ENCODE measurements at places on chromosomes 16 and 17. TPM values are rescaled to one million over a fixed set of nuclear protein-coding genes. Genes with fewer than 3 reads are reported as not detected.

The CFAP119 gene
- not detected for total RNA-seq

GRCh38 chr17:35708951-35709350 lies 22.5 kb upstream of the RASL10B start:
- no peak for DNase-seq

The SEPTIN1 gene
- total RNA-seq: not detected

DNA sequence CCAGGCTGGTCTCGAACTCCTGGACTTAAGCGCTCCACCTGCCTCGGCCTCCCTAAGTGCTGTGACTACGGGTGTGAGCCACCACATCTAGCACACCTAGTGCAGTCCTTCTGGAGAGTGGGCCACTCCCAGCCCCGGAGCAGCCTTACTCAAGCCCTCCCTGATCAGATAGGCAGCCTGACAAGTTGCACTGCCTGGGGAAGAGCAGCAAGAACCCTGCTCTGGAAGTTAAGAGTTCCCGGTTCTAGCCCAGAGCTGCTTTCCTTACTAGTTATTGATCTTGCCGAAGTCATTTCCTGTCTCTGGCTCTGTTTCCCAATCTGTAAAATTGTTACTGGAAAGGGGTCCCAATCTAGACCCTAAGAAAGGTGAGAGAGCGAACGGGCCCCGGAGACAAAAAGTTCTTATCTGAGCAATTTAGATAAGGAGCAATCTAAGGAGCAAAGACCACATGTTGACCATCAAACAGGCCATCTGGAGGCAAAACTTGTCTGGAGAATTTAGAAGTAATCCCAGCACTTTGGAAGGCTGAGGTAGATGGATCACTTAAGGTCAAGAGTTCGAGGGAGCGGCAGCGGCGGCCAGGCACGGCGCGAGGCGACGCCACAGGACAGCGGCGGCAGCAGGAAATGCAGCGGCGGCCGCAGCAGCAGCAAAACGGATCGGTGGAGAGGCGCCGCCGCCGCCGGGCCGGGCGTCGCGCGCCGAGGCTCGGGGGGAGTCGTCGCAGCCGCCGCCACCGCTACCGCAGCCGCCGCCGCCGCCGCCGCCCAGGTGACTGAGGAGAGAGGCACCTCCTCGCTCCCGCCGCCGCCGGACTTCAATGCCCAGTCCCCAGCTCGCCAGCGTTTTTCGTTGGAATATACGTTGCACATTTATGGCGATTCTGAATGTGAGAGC lies 4.3 kb upstream of the NAGLU start:
- peak; percentile 84 for DNase-seq

The KCTD11 gene
- 14.6 TPM for total RNA-seq

The NCBP3 gene
- 3.9 TPM for total RNA-seq

The ADCY9 gene
- 49.7 TPM for total RNA-seq

GRCh38 chr16:47018223-47018891 lies 44.9 kb upstream of the DNAJA2 start:
- DNase-seq: no peak

The ARHGDIG gene
- not detected for total RNA-seq

DNA sequence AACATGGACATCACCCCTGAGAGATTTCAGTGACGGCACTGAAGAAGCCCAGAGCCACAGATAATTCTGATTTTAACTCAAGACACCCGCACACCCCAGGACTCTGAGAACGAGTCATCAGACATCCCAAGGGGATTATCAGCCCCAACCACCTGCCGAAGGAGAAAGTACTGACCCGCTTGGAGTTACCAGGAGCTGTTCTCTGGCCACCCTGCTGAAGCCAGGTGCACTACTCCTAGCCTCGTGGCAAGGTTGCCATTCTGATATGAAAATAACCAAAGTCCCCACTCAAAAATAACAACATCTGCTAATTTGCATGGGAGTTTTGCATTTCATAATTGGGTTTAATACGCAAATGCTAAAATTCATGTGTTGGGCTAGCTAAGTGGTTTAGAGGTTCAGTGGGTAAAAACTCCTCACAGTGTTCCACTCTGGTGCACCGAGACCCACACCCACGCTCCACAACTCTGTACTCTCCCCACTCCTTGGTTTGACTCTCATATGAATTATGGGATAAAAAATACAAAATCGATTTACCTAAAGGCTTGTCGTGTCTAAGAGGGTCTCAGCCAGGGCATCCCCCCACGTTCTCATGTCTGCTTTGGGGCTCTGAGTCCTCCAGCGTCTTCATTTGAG lies 143.0 kb upstream of the NOL11 start:
- no peak for DNase-seq

DNA sequence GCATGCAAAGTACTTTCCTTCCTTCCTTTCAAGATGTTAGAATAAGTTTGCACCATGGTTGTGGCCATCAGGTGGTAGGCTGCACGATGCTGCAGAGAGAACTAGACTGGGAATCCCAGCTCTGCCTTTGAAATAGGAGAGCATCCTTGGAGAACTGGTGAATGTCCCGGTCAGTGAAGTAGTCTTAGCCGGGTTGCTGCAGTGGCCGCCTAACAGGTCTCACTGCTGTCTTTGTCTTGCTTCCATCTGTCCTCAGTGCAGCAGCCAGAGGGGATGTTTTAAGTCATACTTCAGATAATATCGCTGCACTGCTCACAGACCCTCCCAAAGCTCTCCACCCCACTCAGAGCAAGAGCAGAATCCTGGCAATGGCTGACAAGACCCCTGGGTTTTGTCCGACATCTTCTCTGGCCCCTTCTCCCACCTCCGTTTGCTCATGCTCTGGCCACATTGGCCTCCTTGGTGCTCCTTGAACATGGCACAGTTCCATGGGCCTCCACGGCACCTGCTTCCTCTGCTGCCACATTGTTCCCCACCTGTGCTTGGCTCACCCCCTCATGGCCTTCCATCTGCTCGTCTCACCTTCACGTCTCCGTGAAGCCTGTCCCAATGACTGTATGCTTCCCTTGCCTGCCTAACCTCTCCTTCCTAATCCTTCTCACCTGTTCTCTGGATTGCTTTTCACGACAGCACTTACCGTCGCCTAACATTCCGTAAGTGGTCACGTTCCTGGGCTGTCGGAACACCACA lies 439.8 kb downstream of the UTP18 start:
- DNase-seq: no peak

The KRTAP4-6 gene
- not detected for total RNA-seq

DNA sequence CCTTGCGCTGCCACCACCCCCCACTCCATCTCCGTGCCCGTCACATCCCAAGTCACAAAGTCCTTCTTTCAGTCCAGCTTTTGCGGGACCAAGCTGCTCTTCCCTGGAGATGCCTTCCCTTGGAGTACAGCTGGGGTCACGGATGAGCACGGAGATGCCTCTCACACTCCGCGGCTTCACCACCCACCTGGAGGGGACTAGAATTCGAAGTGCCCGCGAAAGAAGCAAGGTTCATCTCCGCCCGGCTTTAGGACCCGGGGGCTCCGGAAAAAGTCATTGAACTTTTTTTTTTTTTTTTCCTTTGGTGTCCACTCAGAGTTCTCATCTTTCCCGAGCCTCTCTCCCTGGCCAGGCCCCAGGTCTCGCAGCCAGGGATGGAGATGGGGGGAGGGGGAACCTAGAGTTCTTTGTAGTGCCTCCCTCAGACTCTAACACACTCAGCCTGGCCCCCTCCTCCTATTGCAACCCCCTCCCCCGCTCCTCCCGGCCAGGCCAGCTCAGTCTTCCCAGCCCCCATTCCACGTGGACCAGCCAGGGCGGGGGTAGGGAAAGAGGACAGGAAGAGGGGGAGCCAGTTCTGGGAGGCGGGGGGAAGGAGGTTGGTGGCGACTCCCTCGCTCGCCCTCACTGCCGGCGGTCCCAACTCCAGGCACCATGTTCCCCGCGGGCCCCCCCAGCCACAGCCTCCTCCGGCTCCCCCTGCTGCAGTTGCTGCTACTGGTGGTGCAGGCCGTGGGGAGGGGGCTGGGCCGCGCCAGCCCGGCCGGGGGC lies at the start of gene FKBP10:
Gene FKBP10 (plus strand): TSS at position 624 of the 771 bp plus-strand sequence. CDS start 31 bp downstream, at position 655.
- DNase-seq: no peak

DNA sequence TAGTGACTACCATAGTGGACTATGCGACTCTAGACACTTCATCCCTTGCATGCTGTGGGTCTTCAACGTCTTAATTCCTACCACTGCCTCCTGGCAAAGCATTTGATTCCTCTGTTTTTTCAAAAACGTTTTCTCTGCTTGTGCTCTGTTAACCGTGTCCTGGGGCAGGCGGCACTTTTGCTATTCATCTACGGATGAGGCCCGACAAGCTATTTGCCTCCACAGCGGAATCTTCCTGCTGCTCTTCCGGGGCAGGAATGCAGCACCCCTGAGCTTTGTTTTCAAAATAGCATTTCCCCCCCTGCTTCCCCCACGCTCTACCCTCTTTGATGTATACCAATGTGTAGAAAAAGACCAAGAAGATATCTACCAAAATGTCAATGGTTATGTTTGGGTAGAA lies 39.8 kb upstream of the METTL16 start:
- DNase-seq: no peak

The SULT1A2 gene
- 4.3 TPM for total RNA-seq

- DNase-seq: no peak
Observed at GRCh38 chr17:10268005-10268404, 69.6 kb upstream of the GAS7 start.

DNA sequence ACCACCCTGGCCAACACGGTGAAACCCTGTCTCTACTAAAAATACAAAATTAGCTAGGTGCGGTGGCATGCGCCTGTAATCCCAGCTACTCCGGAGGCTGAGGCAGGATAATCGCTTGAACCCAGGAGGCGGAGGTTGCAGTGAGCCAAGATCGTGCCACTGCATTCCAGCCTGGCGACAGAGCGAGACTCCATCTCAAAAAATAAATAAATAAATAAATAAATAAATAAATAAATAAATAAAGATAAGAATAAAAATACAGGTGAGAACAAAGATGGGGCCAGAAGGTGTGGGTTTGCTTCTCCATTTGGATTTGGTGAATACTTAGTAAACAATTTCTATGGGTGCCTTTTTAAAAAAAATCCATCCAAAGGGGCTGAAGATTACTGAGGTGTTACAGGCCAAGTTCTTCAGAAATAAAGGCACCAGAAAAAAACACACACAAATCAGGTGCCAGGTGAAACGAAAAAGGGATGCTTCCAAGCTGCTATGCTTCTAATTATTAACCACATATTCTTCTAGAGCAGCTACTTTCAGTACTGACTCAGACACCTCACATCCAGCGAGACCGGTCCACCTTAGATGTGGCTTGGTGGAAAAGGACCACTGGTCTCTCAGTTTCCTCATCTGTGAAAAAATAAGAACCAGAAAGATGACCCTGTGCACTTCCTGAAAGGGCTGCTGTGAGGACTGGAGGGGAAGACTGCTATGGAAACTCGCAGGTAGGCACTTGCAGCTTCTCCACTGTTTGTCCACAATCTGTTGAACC lies 9.2 kb downstream of the GLYR1 start:
- DNase-seq: no peak

The ITPRIPL2 gene
- 94.5 TPM for total RNA-seq

GRCh38 chr17:64491034-64491860 lies 5.6 kb downstream of the POLG2 start:
- DNase-seq: no peak

DNA sequence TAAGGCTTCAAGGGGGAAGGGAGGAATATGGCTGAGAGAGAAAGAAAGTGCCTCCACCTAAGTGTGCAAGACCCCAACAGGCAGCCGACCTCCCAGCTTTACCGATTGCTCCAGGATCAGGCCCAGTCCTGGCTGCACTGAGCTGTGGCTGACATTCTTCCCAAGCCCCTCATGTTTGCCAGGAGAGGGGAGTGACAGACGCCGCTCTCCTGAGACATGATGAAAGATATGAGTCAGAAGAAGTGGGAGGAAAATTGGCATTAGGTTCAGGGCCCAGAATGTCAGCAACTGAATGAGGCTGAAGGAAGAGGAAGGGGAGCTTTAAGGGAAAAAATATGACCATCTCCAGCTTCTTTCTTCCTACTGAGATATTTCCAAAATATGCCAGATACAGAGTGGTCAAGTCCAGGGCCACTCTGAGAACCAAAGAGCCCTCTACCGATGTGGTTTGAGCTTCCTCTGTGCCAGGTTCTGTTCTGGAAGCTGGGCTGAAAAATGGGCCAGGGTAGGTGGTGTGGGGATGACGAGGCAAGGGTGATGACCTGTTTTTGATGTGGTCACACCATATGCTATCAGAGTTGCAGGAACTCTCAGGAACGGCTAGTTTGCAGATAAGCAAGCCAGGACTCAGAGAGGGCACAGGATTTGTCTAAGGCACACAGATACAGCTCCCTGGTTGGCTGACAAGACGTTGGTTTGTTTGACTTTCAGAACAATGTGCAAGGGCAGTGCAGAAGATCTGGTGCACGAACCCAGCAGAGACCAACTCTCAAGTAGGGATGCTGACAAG lies 176.7 kb downstream of the SOX9 start:
- no peak for DNase-seq

DNA sequence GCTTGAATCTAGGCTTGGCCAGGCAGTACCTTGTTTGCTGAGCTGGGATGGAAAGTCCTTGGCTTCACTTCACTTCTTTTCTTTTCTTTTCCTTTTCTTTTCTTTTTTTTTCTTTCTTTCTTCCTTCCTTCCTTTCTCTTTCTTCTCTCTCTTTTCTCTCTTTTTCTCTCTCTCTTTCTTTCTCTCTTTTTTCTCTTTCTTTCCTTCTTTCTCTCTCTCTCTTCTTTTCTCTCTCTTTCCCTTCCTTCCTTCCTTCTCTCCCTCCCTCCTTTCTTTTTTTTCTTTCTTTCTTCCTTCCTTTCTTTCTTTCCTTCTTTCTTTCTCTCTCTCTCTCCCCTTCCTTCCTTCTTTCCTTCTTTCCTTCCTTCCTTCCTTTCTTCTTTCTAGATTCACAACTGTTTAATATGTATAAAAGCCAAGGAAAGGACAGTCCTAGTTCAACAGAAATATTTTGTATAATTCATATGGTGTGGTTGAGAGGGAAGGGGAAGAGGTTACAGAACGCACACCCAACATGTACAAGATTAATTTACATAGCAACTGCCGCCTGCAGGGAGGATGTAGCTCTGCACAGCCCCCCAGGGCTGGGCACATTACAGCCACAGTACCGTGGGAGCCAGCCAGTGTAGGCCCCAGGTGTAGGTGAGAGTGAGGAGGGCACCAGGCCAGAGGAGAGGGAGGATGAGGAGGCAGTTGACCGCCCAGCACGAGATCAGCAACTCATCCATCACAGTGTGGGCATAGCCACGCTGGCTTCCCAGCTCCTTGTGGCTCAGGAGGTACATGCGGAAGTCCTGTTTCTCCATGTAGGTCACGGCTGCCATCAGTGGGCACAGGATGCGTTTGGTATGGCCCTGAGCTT lies 9.7 kb upstream of the ITGB3 start:
- no peak for DNase-seq

DNA sequence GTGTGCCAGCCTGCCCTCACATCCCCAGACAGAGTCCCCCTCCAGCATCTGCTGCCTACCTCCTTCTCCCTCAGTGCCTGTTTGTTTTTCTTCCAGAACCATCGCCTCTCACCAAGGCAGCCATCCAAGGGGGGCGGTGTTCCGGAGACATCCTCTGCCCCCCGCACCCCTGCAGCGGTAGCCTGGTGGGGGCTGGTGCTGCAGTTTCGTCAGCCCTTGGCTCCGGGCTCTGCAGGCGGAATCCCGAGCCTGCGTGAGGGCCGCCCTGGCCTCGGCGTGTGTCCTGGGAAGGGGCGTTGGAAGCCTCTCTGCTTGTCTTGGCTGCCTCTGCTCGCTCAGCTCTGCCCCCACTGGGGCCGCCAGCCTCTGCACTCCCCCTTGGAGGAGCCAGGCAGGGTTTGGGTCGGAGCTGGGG lies 126.0 kb upstream of the CIBAR2 start:
- peak; percentile 89 for DNase-seq

The LCAT gene
- 6.6 TPM for total RNA-seq
